ENCODE measurements at places on chromosomes 7 and 10.

GRCh38 chr10:28349892-28350291, 47.0 kb upstream of the MPP7 start:
- DNase-seq = no peak

DNA sequence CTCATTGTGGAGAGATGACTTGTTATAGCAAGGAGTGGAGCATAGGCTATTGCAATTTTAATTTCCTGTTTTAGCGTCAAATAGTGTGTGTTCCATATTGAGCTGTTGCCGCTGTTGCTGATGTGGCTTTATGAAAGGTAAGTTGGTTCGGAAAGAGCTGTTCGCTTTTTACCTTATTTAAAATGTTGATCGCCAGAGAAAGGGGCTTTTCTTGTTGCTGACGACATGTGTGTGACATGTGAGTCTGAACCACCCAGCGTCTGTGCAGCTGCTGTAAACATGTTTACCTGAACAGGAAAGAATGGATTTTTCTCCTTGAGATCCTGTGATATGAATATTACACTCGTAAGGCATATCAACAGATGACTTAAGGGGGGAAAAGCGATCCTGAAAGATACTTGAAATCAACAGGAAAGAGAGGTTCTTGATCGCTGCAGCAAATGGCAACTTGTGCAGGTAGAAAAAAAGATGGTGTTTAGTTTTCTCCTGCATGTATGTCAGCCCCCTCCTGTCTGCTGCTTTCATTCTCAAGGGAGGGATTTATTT, 2.5 kb downstream of the ZEB1 start:
- DNase-seq = no peak

DNA sequence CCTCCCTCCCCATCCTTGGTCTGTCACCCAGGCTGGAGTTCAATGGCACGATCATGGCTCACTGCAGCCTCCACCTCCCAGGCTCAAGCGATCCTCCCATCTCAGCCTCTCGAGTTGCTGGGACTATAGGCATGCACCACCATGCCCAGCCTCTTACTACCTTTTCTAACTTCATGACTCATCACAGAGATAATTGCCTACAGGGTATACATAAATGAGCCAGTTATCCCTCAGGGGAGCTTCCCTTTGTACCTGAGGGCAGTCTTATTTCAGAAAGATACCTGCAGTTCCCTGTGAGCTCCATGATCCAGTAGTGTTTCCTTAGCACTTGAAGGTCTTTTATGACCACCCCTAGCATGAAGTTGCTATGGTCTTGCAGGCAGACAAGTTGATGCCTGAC, 94.2 kb upstream of the DNAJC1 start:
- DNase-seq = no peak

GRCh38 chr10:124126145-124126982, 33.0 kb upstream of the CHST15 start:
- DNase-seq = no peak

All from ureter (tissue), 1 donor.